Suppressor macrophage (primary cell): ENCODE measurements at places on chromosomes 4 and X.

DNA sequence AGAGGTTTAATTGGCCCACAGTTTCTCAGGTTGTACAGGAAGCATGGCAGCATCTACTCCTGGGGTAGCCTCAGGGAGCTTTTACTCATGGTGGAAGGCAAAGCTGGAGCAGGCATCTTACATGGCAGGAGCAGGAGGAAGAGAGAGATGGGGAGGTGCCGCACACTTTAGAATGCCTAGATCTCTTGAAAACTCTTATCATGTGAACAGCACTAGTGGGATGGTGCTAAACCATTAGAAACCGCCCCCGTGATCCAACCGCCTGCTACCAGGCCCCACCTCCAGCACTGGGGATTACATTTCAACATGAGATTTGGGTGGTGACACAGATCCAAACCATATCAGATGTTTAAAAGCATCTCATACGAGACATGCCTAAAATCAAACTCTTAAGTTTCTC, 41.6 kb upstream of the SCOC start:
- no peak for DNase-seq

- DNase-seq = no peak
Measured at GRCh38 chr4:108152980-108153379, 15.8 kb downstream of the LEF1 start.

- no peak for DNase-seq
Measured at GRCh38 chr4:29336861-29337260, 1383.3 kb upstream of the PCDH7 start.

DNA sequence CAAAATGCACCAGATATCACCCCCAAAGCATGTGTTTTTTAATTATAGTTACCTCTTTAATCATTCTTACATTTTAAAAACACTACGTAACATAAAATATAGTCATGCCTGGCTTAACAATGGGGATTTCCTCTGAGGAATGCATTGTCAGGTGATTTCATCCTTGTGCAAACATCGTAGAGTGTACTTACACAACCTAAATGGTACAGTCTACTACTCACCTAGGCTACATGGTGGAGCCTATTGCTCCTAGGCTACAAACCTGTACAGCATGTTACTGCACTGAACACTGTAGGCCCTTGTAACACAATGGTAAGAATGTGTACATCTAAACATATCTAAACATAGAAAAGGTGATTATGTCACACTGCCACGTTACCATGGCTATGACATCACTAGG, 208.6 kb downstream of the SPOCK3 start:
- DNase-seq = no peak

GRCh38 chrX:107562482-107562881, 65.8 kb upstream of the PRPS1 start:
- DNase-seq = no peak

- DNase-seq = no peak
Measured at GRCh38 chrX:49661881-49662280, 33.9 kb downstream of the PAGE1 start.

DNA sequence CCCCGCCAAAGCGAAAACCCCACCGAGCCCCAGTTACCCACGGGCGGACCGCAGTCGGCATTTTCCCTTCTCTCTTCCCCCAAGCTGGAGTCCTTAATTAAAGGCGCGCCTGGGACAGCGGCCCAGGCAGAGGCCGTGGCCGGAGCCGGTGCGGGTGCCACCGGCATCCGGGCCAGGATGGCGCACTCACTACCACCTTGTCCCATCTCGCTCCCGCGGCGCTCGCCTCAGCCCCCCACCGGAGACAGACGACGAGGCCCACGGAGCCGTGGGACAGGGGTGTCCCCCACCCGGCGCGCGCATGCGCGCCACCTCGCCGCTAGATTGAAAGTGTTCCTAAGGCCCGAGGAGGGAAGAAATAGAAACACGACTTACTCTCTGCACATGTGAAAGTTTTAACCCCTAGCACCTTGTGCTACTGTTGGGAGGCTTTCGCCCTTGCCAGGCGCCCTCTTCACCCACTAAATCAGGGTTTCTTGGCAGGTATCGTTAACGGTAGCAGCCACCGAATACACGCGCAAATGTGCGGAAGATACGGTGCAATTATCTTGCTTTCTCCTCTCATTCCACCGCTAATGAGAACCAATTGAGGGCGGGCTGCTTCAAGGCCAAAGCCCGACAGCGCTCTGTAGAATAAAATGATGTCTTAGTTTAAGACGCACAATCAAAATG, 64.3 kb upstream of the CCDC160 start:
- peak; percentile 19 for DNase-seq

DNA sequence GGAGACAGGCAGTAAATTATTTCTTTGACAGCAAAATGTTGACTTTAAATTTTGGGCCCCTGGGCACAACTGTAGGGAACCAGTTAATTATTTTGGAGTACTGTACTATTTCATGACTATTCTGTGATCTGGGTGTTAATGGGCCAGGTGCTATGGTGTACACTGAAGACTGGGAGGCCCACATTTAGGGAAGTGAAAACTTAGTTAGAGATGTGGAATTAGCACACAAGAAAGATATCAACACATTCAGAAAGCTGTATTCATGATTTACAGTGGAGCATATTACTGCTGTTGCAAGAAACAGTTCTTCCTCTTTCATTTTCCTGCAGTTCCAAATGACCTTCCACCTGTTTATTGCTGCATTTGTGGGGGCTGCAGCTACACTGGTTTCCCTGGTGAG, 12.4 kb downstream of the PLP1 start:
- peak; percentile 24 for DNase-seq

- no peak for DNase-seq
Measured at GRCh38 chr4:149980121-149980682, 98.0 kb upstream of the DCLK2 start.

DNA sequence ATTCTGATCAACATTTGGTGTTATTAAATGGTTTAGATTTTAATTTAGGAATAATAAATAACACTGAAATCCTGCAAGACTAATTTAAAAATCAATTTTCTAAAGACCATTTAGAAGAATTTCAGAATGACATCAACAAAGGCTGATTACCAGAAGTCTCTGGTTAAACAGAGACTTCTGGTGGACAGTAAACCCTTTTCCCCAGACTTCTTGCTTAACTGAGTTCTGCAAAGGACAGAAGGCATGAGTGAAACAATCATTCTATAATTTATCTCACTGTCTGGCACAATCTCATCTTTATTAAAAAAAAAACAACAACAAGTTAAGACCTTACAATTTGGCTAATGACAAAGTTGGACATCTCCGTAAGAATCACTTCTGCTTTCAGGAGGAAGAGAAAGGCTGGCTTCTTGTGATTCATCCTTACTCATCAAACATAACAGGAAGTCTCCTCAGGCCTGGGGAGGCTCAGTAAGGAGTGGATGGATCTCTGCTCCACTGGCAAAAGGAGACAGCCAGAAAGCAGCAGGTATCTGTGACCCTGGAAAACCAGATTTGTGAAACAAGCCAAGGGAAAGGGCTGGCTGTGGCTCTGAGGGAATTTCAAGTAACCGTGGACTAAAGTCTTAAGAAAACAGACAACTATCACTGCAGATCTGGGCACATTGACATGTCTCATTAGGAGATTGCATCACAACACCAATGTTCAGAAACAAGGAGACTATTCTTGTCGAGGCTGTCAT, 908 bp upstream of the TLR6 start:
- DNase-seq = peak; percentile 97

DNA sequence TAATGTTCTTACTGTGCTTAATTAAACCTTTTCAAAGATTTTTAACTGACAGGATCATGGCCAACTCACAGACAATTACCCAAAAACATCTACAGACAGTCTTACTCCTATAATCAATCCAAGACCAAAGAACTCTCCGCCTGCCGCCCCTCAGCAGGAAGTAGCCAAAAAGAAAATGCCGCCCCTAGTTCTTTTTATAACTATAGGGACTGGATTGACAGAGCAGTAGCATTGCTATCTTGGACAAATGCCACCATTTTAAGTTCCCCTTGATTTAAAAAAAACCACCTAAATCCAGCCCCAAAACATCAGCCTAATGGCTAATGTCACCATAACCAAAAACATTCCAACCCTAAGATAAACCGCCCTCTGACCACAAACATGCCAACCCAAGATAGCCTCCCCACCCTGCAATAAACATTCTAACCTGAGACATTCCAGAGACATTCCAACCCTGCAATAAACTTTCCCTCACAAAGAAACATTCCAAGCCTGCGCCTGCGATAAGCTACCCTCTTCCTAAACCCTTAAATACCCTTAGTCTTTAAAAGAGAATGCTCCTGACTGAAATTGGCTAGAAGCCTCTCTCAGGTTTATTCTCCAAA, 77.0 kb downstream of the COQ2 start:
- no peak for DNase-seq

DNA sequence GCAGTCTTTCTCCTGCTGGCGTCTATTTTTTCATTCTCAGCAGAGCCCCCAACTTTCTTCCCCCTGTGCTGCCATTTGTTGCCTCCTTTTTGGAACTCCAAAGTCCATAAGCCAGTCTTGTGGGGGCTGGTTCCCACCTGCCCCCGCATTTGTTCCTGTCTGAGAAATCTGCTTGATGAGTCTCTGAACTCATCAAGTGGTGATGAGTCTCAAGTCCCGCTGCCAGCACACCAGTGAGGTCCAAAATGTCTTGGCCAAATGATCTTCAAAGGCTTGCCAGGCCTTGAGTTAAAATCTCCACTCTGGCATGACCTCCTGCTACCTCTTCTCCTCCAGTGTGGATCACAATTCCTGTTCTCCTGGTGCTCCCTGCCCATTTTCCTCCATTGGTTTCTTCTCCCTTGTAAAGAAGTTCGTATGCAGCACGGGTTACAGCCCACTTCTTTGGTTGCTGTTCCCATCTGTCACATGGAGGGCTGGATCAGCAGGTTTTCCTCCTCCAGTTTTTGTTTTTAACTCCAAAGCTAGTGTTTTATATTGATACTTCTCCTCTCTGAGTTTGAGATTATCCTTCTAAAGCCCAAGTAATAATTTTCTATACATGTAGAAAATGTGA, 72.7 kb upstream of the LIMCH1 start:
- no peak for DNase-seq

DNA sequence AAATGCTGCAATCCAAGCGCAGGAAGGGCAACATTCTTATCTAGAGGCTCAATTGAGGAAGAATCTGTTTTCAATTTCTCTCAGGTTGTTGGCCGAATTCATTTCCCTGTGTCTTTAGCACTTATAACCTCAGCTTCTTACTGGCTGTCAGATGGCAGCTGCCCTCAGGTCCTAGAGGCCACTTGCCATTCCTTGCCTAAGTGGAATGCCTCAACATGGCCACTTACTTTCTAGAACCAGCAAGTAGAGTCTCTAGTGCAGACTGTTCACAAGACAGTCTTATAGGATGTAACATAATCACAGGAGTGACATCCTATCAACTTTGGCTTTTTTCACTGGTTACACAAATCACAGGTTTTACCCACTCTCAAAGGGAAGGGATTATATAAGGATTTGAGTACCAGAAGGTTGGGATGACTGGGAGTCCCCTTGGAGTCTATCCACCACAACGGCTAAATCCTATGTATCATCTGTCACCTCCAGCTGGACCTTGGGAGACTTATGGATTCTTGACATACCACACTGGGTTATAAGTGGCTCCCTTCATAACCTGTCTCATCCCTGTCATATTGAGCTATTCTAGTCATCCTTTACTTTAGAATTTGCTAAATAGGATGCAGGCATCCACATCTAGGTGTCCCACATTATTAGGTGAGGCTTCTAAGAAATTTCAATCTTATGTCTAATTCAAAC, 297.9 kb upstream of the CTSO start:
- no peak for DNase-seq

GRCh38 chr4:78596111-78596742, 44.7 kb downstream of the ANXA3 start:
- DNase-seq = no peak

- DNase-seq = peak; percentile 35
Measured at GRCh38 chrX:17459661-17460060, 84.7 kb downstream of the NHS start.

- DNase-seq = peak; percentile 91
Measured at GRCh38 chrX:46628460-46629371, 55.2 kb downstream of the CHST7 start.

GRCh38 chr4:168584321-168584771, 87.5 kb downstream of the PALLD start:
- no peak for DNase-seq

GRCh38 chr4:158176108-158176507, 3.3 kb upstream of the GASK1B start:
- DNase-seq = no peak

DNA sequence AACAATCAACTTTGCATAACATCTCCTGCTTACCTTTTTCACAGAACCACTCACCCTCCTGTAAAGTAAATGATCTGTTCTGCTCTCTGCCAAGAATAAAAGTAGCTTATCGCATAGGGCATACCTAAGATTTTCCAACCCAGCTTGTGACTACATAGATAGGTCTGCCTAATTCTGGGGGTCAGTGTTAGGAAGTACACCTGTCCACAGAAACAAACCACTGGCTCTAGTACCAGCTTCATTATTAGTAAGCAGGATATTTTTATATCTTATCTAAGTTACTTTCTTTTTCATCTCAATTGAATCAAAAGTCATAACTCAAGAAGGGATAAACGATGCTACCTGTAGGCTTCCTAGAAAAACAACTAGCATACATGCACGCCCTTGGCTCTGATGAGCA, 23.8 kb downstream of the CXCL1 start:
- no peak for DNase-seq

DNA sequence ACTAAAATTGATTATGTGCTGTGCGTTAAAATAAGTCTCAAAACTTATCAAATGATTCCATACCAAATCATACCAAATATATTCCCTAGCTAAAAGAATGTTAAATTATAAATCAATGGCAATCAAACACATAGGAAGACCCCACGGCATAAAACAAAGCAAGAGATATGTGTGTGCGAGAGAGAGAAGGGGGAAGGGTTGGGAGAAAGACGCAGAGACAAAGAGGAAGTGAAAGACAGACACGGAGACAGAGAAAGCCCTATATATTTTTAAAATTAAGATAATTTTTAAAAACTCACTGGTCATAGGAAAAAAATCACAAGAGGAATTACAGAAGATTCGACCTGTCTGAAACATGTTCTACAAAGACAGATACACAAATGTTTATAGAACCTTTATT, 371.4 kb downstream of the NLGN4X start:
- no peak for DNase-seq

DNA sequence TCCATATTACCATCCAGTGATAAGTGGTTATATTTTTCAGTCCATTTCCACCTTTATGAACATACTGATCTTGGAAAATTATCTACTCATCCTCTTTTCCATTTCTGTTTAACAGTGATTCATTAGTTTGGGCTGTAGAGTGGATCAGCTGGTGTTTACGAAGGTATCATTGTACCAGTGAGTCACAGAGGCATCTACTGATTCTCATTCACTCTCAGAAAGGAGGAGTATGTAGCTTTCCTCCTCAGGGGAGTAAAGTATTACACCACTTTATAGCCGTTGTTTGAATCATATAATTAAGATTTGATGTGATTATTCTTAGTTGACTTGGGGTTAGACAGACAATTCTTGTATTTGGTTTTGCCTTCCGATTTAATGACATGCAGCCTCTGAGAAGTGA, 74.7 kb downstream of the GALNT7 start:
- DNase-seq = no peak
